ENCODE measurements at places on chromosomes 6 and 20. TPM values are rescaled to one million over a fixed set of nuclear protein-coding genes. Genes with fewer than 3 reads are reported as not detected.

The TXLNB gene
- 11.2 TPM for total RNA-seq

The GINM1 gene
- total RNA-seq, result 17.8 TPM

The SMOC2 gene
- total RNA-seq, result 5.4 TPM

The CDSN gene
- 0.05 TPM for total RNA-seq

The IBTK gene
- 23.8 TPM for total RNA-seq

The WFDC5 gene
- total RNA-seq, result 0.52 TPM

The ULBP1 gene
- 0.19 TPM for total RNA-seq

The PPP1R14C gene
- 0.42 TPM for total RNA-seq

The FABP7 gene
- total RNA-seq, result 1.9 TPM

The SLC22A16 gene
- 1.9 TPM for total RNA-seq

The LY6G6C gene
- total RNA-seq, result not detected

The MCHR2 gene
- total RNA-seq, result not detected

DNA sequence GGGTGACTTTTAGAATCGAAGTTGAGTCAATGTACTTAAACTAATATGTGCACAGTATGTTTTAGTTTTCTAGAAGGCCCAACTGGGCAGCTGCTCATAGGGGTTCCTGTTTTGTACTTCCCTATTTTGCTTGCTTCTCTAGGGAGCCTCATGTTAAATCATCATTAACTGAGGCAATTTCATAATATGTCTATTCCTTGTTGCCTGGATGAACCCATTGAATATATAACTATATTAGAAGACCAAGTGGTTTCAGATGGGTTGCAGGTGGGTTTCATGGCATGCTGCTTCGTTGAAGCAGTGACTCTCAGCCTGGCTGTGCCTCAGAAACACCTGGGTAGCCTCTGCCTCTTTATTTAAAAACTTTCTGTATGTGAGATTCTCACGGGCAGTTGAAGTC, 22.2 kb downstream of the CARMIL1 start:
- no peaks in the 10 kb centered on the region for H3K36me3 ChIP-seq

- no peaks in the 10 kb centered on the region for H3K27me3 ChIP-seq
- no peaks in the 10 kb centered on the region for H3K36me3 ChIP-seq
- H3K4me1 ChIP-seq, result no peaks in the 10 kb centered on the region
- DNase-seq, result no peak
- H3K4me3 ChIP-seq, result no peak overlapping the region
These were observed 620.2 kb downstream of the QKI start for GRCh38 chr6:164034602-164035140.

DNA sequence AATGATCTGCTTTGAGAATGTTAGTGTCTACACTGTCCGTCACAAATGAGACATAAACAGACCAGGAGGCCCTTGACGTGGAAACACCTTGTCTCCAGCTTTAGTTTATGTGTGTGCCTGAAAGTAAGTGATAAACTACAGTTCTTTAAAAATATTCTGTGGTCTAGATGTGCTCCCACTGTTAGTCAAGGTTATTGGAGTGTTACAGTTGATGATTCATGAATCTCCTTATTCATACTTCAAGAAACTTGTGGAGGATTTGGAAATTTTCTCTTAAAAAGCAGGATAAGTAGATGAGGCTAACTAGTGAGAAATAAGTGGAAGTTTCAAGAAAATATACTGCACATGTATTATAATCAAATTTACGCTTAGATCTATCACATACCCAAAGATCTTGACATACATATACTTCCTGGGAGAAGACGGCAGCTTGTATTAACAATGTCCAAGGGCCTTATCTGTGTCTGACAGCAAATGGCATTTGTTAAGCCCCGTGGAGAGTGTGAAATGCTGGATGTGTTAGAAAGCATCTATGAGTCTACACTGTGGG, 90.5 kb upstream of the MBOAT1 start:
- no peaks in the 10 kb centered on the region for H3K4me1 ChIP-seq
- H3K27ac ChIP-seq, result no peak overlapping the region
- no peaks in the 10 kb centered on the region for H3K27me3 ChIP-seq
- DNase-seq, result no peak
- no peak overlapping the region for H3K4me3 ChIP-seq

DNA sequence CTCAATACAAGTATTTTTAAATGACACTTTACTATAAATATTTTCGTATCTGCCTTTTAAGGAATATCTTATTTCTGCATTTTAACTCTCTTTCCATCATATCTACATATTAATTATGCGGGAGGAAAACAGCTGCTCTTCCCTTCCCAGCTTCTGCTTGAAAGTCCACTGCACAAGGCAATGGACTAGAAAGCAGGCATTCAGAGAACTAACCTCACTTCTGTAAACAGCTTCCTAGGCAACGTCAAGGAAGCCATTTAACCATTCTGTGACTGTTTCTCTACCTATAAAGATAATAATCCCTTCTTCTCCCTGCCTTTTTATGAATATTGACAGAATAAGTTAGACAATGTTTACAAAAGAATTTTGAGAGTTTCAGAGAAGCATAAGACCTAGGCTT, 319.4 kb downstream of the BTBD9 start:
- DNase-seq, result no peak
- H3K27me3 ChIP-seq, result no peaks in the 10 kb centered on the region
- H3K36me3 ChIP-seq, result no peaks in the 10 kb centered on the region
- H3K4me3 ChIP-seq, result no peak overlapping the region
- H3K4me1 ChIP-seq, result no peaks in the 10 kb centered on the region
- H3K27ac ChIP-seq, result no peak overlapping the region

DNA sequence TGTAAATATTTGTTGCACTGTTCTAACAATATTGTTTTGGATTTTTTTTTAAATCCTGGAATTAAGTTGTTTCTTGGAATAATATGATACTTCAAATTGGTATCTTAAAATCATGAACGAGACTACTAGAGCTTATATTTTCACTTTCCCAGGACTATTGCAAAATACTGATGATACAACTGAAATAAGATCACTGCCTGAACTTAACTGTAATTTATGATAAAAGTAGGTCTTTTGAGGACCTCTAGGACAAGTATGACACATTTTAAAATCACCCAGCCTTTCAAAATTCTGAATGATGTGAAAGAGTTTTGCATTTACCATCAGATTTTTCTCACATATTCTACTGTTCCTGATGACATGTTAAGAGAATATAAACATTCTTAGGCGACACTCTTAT, 8.6 kb upstream of the UBE2J1 start:
- DNase-seq, result no peak
- no peaks in the 10 kb centered on the region for H3K27me3 ChIP-seq
- no peak overlapping the region for H3K27ac ChIP-seq
- no peak overlapping the region for H3K4me3 ChIP-seq

- H3K27ac ChIP-seq, result no peak overlapping the region
- H3K4me3 ChIP-seq, result no peak overlapping the region
- H3K36me3 ChIP-seq, result no peaks in the 10 kb centered on the region
- DNase-seq, result no peak
- no peaks in the 10 kb centered on the region for H3K4me1 ChIP-seq
- H3K27me3 ChIP-seq, result no peaks in the 10 kb centered on the region
These were observed 62.7 kb downstream of the ANKS1A start for GRCh38 chr6:34951731-34952130.

DNA sequence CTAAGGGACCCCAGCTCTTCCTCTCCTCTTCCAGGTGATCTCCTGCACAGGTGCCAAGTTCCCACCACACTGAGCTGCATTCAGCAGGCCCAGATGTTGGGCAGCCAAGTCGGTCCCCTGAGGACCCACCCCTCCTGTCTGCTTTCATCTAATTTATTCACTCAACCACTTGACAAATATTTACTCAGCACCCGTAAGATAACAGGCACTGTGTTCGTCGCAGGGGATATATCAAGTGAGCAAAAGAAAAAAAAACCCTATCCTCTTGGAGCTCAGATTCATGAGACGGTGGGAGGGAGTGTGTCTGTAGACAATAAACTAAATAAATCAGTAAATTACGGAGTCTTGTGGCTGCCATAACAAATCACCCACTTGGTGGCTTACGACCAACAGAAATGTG, 143.6 kb downstream of the MRPL14 start:
- H3K27ac ChIP-seq, result no peak overlapping the region
- H3K27me3 ChIP-seq, result peaks cover 2% of the 10 kb centered on the region
- no peaks in the 10 kb centered on the region for H3K36me3 ChIP-seq
- H3K4me3 ChIP-seq, result no peak overlapping the region
- H3K4me1 ChIP-seq, result no peaks in the 10 kb centered on the region
- no peak for DNase-seq

- no peaks in the 10 kb centered on the region for H3K36me3 ChIP-seq
- peaks cover 13% of the 10 kb centered on the region for H3K27me3 ChIP-seq
- no peak for DNase-seq
- no peaks in the 10 kb centered on the region for H3K4me1 ChIP-seq
- H3K4me3 ChIP-seq, result no peak overlapping the region
- no peak overlapping the region for H3K27ac ChIP-seq
These were observed 4.6 kb downstream of the XKR7 start for GRCh38 chr20:31972471-31973021.

DNA sequence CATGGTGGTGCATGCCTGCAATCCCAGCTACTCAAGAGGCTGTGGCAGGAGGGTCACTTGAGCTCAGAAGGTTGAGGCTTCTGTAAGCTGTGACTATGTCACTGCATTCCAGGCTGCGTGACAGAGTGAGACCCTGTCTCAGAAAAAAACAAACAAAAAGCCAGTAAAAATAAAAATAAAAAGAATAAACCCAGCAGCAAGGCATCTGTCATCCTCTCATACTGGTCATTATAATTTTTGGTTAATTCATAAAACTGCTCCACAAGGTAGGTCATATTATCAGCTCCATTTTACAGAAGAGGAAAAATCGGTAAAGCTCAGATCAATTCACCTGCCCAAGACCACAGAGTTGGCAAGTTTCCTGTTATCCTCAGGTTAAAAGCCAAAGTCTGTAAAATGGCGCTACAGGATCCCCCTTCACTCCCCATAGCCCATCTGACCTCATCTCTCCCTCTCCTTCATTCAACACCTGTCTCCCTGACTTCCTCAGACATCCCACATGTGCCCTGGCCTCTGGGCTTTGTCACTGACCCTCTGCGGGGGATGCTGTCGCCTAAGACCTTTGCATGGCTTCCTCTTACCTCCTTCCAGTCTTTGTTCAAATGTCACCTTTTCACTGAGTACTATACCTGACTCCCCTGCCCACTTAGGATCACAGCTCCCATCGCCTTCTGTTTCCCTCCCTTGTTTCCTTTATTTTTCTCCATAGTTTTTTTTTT, 213.2 kb upstream of the ZNF217 start:
- no peaks in the 10 kb centered on the region for H3K36me3 ChIP-seq
- H3K4me1 ChIP-seq, result no peaks in the 10 kb centered on the region
- H3K4me3 ChIP-seq, result no peak overlapping the region
- no peak overlapping the region for H3K27ac ChIP-seq

DNA sequence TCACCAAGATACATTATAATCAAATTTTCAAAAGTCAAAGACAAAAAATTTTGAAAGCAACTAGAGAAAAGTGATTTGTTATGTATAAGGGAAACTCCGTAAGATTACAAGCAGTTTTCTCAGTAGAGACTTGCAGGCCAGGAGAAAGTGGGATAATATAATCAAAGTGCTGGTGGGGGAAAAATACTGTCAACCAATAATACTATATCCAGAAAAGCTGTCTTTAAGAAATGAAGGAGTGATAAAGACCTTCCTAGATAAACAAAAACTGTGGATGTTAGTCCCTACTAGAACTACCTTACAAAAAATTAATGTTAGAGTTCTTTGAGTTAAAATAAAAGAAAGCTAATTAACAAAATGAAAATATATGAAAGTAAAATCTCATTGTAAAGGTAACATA, 79.7 kb downstream of the SYNE1 start:
- no peak for DNase-seq
- H3K4me3 ChIP-seq, result no peak overlapping the region
- H3K36me3 ChIP-seq, result no peaks in the 10 kb centered on the region
- no peak overlapping the region for H3K27ac ChIP-seq
- H3K4me1 ChIP-seq, result no peaks in the 10 kb centered on the region
- H3K27me3 ChIP-seq, result no peaks in the 10 kb centered on the region

DNA sequence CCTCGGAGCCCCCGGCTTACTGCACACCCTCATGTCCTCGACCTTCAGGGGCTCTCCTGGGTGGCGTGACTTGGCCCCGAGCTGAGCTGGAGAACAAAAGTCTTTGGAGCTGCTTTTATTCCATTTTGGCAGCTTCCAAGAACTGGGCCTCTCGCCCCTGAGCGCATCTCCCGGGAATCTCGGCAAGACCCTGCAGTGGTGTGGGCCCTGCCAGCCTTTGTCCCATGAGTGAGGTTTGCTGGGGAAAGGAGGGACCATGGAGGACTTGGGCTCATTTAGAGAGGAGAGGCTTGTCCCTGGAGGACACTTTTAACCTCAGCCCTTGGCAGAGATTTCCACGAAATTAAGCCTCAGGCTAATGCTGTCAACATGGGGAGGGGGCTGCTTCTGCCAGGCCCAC, 62.3 kb upstream of the SLCO4A1 start:
- DNase-seq, result no peak
- no peaks in the 10 kb centered on the region for H3K36me3 ChIP-seq
- H3K4me3 ChIP-seq, result no peak overlapping the region
- no peaks in the 10 kb centered on the region for H3K4me1 ChIP-seq
- no peak overlapping the region for H3K27ac ChIP-seq

DNA sequence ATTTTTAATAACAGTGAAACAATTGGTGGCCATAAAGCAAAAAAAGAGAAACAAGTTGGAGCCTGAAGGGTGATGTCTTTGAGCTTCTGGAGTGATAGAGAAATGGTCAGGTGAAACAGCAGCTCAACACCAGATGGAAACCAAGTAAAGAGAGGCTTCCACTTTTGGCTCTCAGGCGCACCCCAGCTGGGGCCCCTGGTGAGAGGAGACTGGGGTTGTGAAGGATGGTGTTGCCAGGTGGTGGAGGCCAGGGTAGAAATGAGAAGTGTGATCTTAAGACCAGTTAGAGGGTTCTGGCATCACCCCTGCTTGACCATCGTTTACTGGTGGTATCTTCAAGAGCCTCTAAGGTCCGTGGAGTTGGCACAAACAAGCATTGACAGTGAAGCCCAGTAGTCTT, 126.0 kb upstream of the AKIRIN2 start:
- DNase-seq, result no peak
- H3K4me1 ChIP-seq, result no peaks in the 10 kb centered on the region
- no peaks in the 10 kb centered on the region for H3K36me3 ChIP-seq
- H3K27ac ChIP-seq, result no peak overlapping the region
- H3K27me3 ChIP-seq, result no peaks in the 10 kb centered on the region
- no peak overlapping the region for H3K4me3 ChIP-seq

- DNase-seq, result no peak
- no peak overlapping the region for H3K27ac ChIP-seq
- no peaks in the 10 kb centered on the region for H3K36me3 ChIP-seq
- no peaks in the 10 kb centered on the region for H3K27me3 ChIP-seq
- peaks cover 7% of the 10 kb centered on the region for H3K4me1 ChIP-seq
- H3K4me3 ChIP-seq, result no peak overlapping the region
These were observed 13.9 kb downstream of the ZNF831 start for GRCh38 chr20:59177266-59178250.

GRCh38 chr6:22106451-22106850, 190.4 kb downstream of the PRL start:
- no peaks in the 10 kb centered on the region for H3K27me3 ChIP-seq
- DNase-seq, result no peak
- peaks cover 4% of the 10 kb centered on the region for H3K36me3 ChIP-seq
- peaks cover 10% of the 10 kb centered on the region for H3K4me1 ChIP-seq

- peaks cover 5% of the 10 kb centered on the region for H3K36me3 ChIP-seq
- no peak for DNase-seq
- no peaks in the 10 kb centered on the region for H3K27me3 ChIP-seq
- no peak overlapping the region for H3K4me3 ChIP-seq
These were observed 15.1 kb downstream of the RMND1 start for GRCh38 chr6:151436802-151437201.

- no peak overlapping the region for H3K27ac ChIP-seq
- peaks cover 16% of the 10 kb centered on the region for H3K27me3 ChIP-seq
- no peaks in the 10 kb centered on the region for H3K36me3 ChIP-seq
- no peak overlapping the region for H3K4me3 ChIP-seq
These were observed 4.7 kb upstream of the C6orf132 start for GRCh38 chr6:42147138-42147562.

- H3K4me3 ChIP-seq, result peak overlapping the region; percentile 40
- H3K36me3 ChIP-seq, result no peaks in the 10 kb centered on the region
- no peak overlapping the region for H3K27ac ChIP-seq
- H3K27me3 ChIP-seq, result peaks cover 84% of the 10 kb centered on the region
- no peak for DNase-seq
These were observed 642 bp downstream of the EEF1A2 start for GRCh38 chr20:63497946-63498935.
